MG63 (cell line): ENCODE measurements at places on chromosomes 7 and 10. TPM values are rescaled to one million over a fixed set of nuclear protein-coding genes. Genes with fewer than 3 reads are reported as not detected.

DNA sequence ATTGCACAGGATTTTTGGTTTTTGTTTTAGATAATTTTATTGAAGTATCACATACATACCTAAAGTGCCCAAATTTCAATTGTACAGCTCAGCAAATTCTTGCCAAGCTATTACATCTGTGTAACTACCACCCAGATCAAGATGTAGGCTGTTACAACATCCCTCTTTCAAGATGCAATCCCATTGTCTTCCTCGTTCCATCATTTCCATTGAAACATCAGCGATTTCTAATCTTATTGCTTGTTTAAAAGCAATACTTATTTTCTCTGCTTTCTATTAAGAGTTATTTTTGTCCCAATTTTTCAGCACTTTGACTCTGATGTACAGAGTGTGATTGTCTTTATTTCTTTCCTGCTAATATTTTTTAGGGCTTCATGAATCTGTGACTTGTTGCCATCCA lies 372.8 kb upstream of the SHH start:
- no peak for DNase-seq

DNA sequence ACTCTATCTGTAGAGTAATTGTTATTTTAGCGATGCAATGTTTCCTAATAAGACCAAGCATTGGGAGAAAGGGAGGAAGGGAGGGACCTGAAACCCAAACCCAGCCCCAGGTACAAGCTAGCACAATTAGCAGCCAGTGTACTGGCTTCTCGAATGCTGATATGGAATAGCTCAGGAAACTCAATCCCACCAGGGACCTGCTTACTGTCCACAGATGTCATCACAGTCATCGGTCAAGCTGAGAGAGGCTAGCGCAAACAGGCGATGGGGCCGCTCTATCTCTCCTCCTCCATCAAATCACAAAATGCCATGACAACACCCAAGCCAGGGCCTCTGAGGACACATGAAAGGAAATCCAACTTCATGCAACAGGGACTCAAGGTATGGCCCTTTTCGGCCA lies 192.1 kb downstream of the KCNMA1 start:
- DNase-seq, result no peak

- DNase-seq, result no peak
Measured at GRCh38 chr7:9391221-9391620, 957.8 kb downstream of the NXPH1 start.

DNA sequence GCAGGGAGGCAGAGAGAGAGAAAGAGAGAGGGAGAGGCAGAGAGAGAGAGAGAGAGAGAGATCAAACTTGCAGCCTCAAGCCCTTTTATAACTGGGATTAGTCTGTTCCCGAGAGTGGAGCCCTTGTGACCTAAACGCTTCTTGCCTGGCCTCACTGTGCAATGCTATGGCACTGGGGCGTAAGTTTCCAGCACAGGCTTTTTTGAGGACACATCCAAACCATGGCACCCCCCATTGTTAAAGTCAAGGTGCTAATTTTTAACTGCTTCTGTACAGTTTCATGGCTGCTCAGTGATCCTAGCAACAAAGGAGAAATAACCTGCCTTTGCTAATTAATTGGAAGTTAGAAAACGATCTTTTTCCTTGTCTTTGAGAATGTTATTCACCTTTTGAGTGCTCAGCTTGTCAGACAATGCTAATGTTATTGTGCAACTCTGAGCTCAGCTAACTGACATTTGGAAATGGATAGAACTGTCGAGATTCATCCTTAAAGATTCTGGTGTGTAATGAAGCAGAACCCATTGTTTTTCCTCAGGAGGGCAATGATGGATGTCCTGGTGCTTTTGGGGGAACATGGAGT lies 268.4 kb downstream of the GLRX3 start:
- DNase-seq, result no peak

- no peak for DNase-seq
Measured at GRCh38 chr7:51230723-51231122, 85.9 kb downstream of the COBL start.

DNA sequence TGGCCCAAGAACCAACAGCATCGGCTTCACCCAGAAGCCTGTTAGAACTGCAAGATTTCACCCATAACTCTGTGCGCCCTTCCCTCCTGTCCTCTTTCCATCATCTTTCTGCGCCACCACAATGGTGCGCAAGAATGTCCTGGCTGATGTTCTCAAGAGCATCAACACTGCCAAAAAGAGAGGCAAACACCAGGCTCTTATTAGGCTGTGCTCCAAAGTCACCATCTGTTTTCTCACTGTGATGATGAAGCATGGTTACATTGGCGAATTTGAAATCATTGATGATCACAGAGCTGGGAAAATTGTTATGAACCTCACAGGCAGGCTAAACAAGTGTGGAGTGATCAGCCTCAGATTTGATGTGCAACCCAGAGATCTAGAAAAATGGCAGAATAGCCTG lies 115.2 kb upstream of the FGFR2 start:
- DNase-seq, result no peak

GRCh38 chr7:98836811-98837629 lies 32.8 kb downstream of the TMEM130 start:
- peak; percentile 4 for DNase-seq

GRCh38 chr10:100750291-100751210 lies 5.2 kb downstream of the PAX2 start:
- no peak for DNase-seq

DNA sequence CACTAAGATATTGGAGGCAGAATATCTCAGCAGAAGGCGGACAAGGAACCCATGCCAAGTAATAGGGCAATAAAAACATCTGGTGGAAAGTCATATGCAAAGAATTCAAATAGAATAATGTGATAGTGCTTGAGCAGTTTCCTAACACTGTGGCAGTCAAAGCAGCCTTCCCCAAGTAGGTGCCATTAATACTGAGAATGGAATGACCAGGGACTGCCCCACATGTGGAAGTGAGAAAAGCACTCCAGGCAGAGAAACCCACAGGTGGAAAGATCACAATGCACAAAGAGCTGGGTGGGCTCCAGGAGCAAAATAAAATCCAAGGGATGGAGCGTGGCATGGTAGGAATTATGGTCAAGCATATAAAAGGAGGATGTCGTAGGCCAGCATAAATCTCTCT lies 64.4 kb upstream of the NME8 start:
- DNase-seq, result no peak

GRCh38 chr7:2169923-2170575 lies 62.7 kb downstream of the MAD1L1 start:
- DNase-seq, result no peak

DNA sequence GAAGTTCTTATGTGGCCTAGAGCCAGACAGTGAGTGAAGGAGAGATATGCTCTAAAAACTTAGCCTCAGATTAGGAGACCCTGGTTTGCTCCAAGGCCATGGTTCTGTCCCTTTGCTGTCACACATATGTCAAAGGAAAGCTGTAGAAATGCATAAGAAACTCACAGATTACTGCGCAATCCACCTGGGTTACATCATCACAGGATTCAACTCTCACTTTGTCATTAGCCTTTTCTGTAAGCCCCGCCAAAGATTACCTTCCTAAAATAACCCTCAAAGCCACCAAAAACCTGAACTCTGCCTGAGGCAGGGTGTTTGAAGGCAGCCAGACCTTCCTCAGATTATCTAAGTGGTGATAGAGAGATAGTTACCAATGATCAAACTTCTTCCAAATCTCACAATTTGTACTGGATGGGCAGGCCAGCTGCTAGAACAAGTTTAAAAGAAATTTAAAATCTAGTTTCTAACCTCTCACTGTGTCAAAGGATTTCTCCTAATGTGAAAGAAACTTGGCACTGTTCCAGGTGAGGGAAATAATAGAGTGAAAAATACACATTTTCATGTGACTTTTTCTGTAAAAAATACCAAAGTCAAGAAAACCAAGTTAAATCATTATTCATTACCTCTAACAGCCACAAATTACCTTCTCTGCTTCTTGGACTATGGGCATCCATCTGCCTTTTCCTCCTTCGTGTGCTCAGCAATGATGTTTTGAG lies 567.2 kb downstream of the SUGCT start:
- no peak for DNase-seq

The SFRP5 gene
- not detected in 2 replicates for total RNA-seq

The CYP2C19 gene
- total RNA-seq, result not detected in 2 replicates

The PAPOLB gene
- 0.94 TPM in 1 of 2 replicates, not detected in the other for total RNA-seq

The METTL27 gene
- total RNA-seq, result not detected in 2 replicates

The NME8 gene
- not detected in 2 replicates for total RNA-seq

The THSD7A gene
- not detected in 2 replicates for total RNA-seq
